ENCODE measurements at places on chromosomes 1 and 21.

DNA sequence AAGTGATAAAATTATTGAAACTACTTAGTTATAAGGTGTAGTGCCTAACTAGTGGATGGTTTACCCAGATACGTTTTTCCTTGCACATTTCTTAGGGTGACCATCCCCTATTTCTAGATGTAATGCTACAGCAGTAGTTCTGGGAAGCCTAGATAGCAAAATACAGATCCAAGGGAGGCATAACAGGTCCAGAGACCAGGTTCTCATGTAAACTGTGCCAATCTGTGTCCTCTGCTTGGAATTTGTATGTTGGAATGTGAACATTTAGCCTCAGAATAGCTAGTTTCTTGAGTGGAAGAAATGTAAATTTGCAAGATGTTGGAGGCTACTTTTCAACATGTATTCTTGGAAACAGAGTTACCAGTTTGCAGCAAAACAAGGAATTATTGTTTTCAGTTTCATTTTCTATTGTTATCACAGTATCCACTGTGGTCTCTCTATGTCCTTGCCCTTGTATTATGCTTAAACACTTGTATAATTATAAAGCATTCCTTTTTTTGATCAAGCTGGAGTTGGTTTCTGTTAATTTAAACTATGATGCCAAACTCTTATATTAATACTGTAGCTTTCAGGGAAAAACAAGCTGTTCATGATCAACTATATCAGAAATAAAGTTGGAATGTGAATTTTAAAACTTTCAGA lies 102.0 kb upstream of the BRINP3 start:
- DNase-seq, result no peak

DNA sequence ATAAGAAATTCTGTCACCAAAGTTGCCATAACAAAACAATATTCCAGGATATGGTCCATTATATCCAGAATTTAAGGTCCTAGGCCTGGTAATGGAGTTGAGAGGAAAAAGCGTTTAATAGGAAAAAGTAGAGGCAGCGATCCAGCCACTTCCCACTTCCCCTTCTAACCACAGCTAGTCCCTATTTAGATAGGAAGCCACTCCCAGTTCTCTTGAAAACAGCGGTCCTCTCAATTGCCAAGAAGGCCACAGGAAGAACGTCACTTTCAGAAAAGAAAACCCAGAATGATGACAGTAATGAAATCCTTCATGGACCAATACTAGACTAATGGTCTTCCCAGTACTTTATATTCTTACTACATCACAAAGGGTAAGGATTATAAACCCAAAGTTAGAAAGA lies 38.6 kb downstream of the ABL2 start:
- no peak for DNase-seq

DNA sequence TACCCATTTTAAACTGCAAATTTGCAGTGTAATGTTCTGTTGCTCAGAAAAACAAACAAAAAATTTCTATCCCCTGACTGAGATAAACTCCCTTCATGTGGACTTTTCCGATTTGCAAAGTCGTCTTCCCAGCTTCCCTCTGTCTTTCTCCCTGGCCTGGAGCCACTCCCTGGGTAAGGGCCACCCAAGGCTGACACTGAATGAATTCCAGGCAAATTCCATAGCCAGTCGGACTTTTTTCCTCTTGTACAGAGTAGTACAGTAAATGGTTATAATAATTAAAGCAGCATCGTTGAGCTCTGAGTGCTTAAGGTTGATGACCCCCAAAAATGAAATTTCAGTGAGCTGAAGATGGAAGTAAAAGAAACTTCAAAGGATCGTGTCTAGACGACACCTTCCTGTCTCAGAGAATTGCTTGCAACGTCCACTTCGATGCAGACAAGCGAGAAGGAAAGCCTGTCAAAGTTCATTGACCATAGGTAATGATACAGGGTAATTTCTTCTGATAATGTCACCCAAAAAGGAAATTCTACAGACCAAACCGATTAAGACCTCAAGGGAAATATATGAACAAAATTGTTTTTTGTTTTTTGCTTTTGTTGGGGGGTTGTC lies 33.6 kb upstream of the LHX8 start:
- DNase-seq, result no peak

DNA sequence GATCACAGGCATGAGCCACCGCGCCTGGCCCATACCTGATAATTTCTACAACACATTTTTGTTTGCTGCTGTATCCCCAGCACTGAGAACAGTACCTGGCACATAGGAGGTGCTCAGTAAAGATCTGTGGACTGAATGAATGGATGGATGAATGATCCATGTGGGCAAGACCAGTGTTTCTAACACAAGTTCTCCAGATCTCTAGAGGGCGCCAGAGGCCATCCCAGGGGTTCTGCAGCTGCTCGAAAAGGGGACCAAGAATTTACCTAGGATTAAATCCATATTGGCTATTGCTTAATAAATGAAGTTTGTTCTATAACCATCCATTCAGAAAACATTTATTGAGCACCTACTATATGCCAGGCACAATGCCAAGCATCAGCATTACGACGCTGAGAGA lies 167.7 kb downstream of the ACTL8 start:
- DNase-seq, result peak; percentile 59

DNA sequence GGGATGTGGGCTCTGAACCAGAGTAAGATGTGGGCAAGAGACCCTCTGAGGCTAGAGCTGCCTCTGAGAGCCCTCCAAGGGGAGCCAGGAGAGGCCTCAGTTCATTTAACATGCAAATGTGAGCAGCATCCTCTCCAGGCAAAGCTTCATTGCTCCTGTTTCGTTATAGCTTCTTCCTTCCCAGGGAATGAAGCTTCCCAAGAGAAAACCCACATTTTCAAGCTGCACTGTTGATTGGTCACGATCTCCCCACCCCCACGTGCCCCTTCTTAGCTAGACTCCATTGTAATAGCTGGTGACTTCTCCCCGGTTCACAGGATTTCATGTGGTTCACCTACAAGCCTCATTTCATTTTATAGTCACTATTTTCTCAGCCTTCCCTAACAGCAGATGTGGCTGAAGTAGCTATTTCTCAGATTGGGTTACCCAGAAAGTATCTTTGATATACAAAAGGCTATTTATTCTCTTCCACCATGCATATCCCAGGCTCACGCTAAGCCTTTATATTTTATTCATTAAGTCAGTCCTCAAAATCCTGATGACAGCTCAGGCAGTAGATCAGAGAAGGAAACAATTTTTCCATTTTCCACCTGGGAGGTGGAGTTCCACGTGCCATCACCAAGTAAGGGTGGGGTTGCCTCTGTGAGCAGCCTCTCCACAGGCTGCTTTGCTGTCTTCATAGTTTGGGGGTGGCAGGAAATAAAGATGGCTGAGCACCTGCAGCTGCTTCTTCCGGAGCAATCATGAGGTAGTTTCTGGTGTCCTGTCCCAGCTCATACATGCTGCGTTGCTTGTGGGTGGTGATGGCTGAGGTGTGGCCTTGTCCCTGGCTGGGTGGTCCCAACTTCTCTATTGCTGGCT lies 178.3 kb upstream of the RAB4A start:
- no peak for DNase-seq

GRCh38 chr1:181905944-181906597 lies 155.4 kb downstream of the ZNF648 start:
- no peak for DNase-seq

DNA sequence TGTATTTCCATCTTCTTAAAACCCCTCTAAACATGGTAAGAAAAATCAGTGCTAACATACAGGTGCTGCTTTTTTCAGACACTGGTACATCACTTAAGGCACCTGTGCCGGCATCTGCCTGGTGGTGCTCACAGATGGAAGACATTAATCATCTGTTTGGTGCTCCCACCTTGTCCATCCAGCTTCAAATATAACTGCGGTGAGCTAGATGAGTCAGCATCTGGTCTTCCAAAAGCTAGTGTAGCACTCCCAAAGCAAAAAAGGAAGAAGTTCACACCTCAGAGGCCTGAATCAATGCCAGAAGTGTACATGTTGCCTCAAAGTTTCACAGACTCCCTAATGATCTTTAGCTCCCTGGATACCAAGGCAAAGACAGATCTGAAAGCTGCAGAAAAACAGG lies 44.4 kb downstream of the TM2D1 start:
- DNase-seq, result no peak

GRCh38 chr1:204462229-204462561 lies 32.4 kb downstream of the PIK3C2B start:
- no peak for DNase-seq

- DNase-seq, result no peak
Measured at GRCh38 chr1:186518822-186519381, 58.0 kb upstream of the PDC start.

GRCh38 chr1:54859700-54860391 lies 27.1 kb downstream of the DHCR24 start:
- DNase-seq, result no peak

- DNase-seq, result no peak
Measured at GRCh38 chr1:221363039-221363438, 378.9 kb downstream of the DUSP10 start.

DNA sequence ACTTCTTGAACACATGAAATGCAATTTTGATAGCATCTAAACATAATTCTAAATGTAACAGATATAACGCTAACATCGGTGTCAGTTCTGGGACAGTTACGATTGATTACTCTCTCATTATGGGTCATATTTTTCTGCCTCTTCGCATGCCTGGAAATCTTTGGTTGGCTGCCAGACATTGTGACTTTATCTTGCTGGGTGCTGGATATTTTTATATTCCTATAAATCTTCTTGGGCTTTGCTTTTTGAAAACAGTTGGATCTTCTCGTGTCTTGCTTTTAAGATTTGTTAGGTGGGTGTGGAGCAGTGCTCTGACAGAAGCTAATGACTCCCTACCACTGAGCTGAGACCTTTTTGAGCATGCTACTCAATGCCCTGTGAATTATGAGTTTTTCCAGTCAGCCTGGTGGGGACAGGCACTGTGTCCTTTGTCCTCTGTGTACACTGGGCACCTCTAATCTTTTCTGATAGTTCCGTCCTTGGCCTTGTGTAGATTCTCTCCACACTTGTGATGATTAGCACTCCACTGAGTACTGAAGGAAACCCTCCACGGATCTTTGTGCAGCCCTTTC lies 28.0 kb upstream of the EDARADD start:
- no peak for DNase-seq

- no peak for DNase-seq
Measured at GRCh38 chr21:41045534-41046268, 122.3 kb upstream of the BACE2 start.

- no peak for DNase-seq
Measured at GRCh38 chr1:16055613-16056520, 12.3 kb downstream of the CLCNKB start.

DNA sequence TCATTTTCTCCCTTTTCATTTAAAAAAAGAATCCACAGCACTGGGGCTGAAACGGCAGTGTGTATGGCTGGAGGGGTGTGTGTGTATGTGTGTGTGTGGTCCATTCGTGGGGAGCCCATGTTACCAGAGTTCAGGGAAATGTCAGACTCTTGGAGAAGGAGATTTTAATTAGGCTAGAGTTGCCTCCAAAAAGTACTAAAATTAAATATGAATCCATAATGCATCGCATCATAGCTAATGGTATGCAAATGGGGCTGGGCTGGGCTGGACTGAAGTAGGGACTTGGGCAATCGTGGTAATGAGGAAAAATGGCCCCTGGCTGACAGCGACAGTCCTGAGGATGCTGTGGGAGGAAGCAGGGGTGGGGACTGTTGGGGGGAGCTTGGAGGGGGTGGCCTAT lies 24.8 kb downstream of the GRIK3 start:
- no peak for DNase-seq

DNA sequence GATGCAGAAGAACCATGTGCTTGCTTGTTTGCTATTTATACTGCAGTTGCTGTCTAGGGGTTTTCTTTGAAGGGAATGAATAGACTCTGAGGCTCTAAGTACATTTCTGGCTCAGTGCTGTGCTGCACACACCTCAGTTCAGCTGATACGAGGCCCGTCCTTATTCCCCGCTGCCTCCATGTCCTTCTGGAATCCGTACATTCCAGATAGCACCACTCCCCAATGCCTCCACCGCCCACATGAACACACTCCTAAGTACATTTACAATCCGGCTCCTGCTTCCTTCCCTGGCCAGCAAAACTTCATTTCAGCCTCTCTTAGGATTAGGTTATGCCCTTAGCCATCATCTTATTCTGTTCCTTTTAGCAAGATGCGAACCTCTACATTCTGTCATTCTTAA lies 57.1 kb downstream of the KCNC4 start:
- DNase-seq, result no peak

GRCh38 chr1:19770436-19771190 lies 29.1 kb downstream of the TMCO4 start:
- DNase-seq, result no peak

DNA sequence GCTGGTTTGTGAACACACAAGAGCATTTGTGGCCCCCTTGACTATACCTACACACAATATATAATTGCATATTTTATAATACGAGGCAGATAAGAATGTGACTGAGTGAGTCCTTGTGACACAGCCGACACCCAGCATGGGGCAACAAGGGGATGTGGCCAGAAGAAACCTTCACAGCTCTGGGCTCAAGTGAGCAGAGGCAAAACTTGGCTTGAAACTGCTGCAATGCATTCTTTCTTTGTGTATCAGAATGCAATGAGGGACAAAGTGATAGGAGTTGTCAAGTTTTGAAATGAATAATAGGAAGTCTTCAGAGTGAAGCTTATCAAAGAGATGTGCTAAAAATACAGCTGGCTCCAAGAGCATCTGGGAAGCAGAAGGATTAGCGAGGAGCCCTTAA lies 124.0 kb upstream of the C8B start:
- DNase-seq, result no peak
